Breast epithelium (tissue), 4 donors: ENCODE measurements at places on chromosomes 6 and 20. TPM values are rescaled to one million over a fixed set of nuclear protein-coding genes. Genes with fewer than 3 reads are reported as not detected.

Gene TMC2
- total RNA-seq, result 0.96 TPM

Gene SLC17A9
- 2.2 TPM for total RNA-seq

GRCh38 chr6:111013144-111013915, 31.5 kb downstream of the RPF2 start:
- DNase-seq, result no peak
- no peaks in the 10 kb centered on the region for H3K27me3 ChIP-seq
- no peak overlapping the region for H3K27ac ChIP-seq
- H3K4me1 ChIP-seq, result no peaks in the 10 kb centered on the region
- H3K4me3 ChIP-seq, result no peak overlapping the region

GRCh38 chr6:13076575-13076974, 251.8 kb downstream of the TBC1D7 start:
- H3K4me3 ChIP-seq, result no peak overlapping the region
- no peaks in the 10 kb centered on the region for H3K4me1 ChIP-seq
- H3K36me3 ChIP-seq, result no peaks in the 10 kb centered on the region
- H3K27me3 ChIP-seq, result no peaks in the 10 kb centered on the region
- DNase-seq, result no peak

DNA sequence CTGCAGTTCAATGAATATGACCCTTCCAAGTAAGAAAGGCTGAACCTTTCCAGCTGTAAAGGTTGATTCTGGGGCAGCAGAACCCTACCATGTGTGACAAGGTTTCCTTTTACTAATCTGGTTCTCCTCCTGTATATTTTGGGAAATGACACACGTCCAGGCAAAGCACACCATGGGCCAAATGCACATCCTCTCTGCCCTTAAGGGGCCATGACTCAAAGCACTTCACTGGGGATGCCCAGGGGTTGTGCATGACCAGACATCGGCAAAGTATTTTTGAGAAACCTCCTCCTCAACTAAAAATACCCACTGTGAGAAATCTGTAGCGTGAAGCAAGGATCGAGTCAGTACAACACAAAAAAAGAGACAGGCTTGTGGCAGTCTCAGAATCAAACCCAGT, 174.7 kb downstream of the BACH2 start:
- H3K4me3 ChIP-seq, result no peak overlapping the region
- no peak for DNase-seq
- no peak overlapping the region for H3K27ac ChIP-seq
- H3K27me3 ChIP-seq, result no peaks in the 10 kb centered on the region
- H3K36me3 ChIP-seq, result no peaks in the 10 kb centered on the region
- no peaks in the 10 kb centered on the region for H3K4me1 ChIP-seq

Gene SLC22A7
- total RNA-seq, result not detected

DNA sequence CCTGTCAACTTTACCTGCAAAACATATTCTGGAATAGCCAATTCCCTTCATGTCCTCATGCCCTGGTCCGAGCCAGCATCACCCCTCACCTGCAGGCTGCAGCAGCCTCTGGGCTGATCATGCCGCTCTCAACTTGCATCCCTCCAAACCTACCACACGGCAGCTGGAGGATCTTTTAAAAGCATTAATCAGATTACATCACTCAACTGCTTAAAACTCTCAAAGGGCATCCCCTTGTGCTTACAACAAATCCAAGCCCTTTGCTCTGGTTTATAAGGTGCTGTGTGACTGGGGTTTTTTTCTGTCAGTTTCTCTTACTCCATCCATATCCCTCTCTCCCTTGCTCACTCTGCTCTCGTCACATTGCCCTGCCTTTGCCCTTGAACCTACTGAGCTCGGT, 24.0 kb downstream of the CD40 start:
- no peaks in the 10 kb centered on the region for H3K4me1 ChIP-seq
- H3K27ac ChIP-seq, result no peak overlapping the region
- no peaks in the 10 kb centered on the region for H3K36me3 ChIP-seq

GRCh38 chr6:74651948-74652842, 553.7 kb downstream of the COL12A1 start:
- no peaks in the 10 kb centered on the region for H3K4me1 ChIP-seq
- no peaks in the 10 kb centered on the region for H3K27me3 ChIP-seq
- H3K36me3 ChIP-seq, result no peaks in the 10 kb centered on the region

Gene STMND1
- total RNA-seq, result 0.98 TPM

GRCh38 chr6:32529697-32530430, at the start of gene HLA-DRB5:
TSS of gene HLA-DRB5 (minus strand) at chr6:32530287. CDS start at chr6:32530224, 63 bp downstream.
- H3K4me3 ChIP-seq, result no peak within 1 kb of the TSS
- H3K27me3 ChIP-seq, result no peaks in the 10 kb centered on the region
- no peaks in the 10 kb centered on the region for H3K36me3 ChIP-seq
- H3K27ac ChIP-seq, result no peak within 1 kb of the TSS
- no peak for DNase-seq
- H3K4me1 ChIP-seq, result no peaks in the 10 kb centered on the region

DNA sequence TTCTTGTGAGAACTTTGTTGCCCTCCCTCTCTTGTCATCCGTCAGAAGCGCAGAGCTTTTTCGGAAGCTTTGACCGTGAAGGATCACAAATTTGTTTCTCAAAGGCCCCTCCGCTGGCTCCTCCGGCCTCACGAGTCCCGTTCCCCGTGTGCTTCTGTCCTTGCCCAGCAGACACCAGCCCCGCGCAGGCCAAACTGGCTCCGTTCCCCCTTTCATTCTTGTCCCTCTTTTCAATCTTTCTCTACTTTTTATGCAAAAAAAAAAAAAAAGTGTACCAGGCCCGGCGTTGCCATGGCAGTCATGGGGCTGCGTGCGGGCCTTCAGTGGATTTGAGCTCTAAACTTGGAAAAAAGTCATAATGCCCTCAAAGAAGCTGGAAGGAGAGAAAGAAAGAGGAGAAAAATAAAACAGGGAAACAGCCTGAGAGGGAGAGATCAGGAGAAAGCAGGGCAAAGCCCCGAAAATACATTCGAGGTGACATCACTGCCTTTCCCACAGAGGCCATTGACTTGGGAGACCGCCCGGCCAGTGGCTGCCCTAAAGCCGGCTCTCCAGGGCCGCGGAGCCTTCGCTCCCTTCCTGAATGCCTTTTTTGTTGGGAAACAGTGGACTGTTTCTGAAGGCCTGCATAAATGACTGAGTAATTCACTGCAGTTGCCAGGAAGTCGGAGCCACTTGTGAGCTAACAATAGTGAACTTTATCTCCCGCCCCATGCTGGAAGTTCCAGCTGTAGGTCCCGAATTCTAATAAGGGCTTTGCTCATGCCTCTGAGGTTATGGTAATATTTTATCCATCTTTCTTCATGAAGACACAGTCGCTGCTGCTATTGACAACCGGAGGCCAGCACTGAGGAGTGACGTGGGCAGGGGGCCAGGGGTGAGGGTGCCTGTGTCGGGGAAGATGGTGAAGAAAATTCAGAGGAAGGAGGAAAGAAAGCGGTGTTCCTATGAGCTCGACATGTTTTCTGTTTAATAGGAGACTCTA, 670.9 kb downstream of the QKI start:
- no peaks in the 10 kb centered on the region for H3K4me1 ChIP-seq
- peak overlapping the region; percentile 6 for H3K4me3 ChIP-seq
- DNase-seq, result peak; percentile 78

DNA sequence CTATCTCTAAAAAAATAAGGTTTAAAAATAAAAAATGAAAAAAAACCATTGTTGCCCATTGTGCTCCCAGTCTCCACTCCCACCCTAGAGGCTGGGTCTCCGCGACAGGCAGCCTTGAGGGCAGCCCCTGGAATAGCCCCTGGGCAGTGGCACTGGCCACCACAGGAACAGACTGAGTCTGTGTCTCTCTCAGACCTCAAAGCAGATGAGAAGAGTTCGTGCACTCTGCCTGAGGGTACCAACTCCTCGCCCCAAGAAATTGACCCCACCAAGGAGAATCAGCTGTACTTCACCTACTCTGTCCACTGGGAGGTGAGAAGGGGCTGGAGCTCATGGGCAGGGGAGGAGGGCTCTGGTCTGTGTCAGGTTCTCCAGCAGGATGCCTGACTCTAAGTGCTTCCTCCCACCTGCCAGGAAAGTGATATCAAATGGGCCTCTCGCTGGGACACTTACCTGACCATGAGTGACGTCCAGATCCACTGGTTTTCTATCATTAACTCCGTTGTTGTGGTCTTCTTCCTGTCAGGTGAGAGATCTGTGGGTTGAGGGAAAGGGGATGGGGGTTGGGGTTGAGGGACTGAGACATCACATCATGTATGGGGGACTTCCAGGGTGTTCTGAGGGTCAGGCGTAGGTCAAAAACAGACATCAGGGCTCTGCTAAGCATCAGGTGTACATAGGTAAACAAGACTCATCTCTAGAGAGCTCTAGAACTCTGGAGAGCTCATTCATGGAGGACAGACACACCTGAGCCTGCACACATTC, 35.6 kb downstream of the TM9SF4 start:
- H3K4me1 ChIP-seq, result no peaks in the 10 kb centered on the region
- no peaks in the 10 kb centered on the region for H3K27me3 ChIP-seq
- no peak overlapping the region for H3K4me3 ChIP-seq
- H3K27ac ChIP-seq, result no peak overlapping the region
- peaks cover 25% of the 10 kb centered on the region for H3K36me3 ChIP-seq
- no peak for DNase-seq

DNA sequence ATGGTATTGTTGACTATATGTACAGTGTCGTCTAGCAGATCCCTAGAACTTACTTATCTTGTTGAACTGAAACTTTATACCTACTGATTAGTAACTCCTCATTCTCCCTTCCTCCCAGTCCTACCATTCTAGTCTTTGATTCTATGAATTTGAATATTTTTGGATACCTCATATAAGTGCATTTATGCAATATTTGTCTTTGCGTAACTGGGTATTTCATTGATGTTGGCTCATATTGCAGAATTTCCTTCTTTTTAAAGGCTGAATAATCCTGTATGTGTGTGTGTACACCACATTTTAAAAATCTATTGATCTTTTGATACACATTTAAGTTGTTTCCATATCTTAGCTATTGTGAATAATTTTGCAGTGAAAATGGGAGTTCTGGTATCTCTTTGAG, 119.9 kb downstream of the SOX4 start:
- DNase-seq, result no peak
- H3K27me3 ChIP-seq, result no peaks in the 10 kb centered on the region
- H3K4me3 ChIP-seq, result no peak overlapping the region
- no peaks in the 10 kb centered on the region for H3K36me3 ChIP-seq

DNA sequence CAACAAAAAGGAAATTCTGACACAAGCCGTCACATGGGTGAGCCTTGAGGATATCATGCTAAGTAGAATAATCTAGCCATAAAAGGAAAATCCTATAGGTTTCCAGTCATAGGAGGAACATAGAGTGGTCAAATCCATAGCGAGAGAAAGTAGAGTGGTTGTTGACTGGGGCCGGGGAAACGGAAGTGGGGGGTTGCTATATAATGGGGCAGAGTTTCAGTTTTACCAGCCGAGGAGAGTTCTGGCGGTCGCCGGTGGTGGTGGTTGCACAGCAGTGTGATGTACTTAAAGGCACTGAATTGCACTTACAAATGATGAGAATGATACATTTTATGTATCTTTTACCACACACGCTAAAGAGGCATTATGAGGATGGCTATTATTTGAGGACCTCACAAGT, 4.9 kb downstream of the GPR31 start:
- no peaks in the 10 kb centered on the region for H3K36me3 ChIP-seq
- H3K4me1 ChIP-seq, result no peaks in the 10 kb centered on the region
- no peak overlapping the region for H3K27ac ChIP-seq
- DNase-seq, result no peak

GRCh38 chr6:132648356-132648755, 10.6 kb downstream of the TAAR1 start:
- no peaks in the 10 kb centered on the region for H3K27me3 ChIP-seq
- H3K4me3 ChIP-seq, result no peak overlapping the region
- no peak overlapping the region for H3K27ac ChIP-seq
- DNase-seq, result no peak

Gene PPP1R14C
- total RNA-seq, result 3.3 TPM

Gene LHFPL5
- not detected for total RNA-seq
